ENCODE measurements at places on chromosomes 3 and 15.
A peak's percentile ranks its signal among the peaks of the same experiment; 100 is the strongest.

DNA sequence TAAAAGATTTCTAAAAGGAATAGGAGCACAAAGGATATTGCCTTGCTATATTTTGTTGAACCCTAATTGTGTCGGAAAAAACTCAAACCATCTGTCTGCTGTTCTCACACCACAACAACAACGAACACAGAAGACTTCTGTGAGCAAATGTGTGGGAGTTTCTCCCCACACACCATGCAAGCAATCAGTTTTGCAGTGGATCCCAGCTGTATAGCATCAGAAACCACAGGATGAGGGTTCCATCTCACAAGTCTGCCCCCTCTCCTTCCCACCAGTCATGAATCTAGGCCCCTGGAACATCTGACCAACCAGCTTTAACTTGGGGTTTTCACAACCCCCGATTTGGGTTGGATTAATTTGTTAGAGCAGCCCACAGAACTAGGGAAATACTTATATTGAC, 91.3 kb upstream of the SLC4A7 start:
- DNase-seq = no peak

GRCh38 chr15:38868326-38869114, 303.9 kb upstream of the RASGRP1 start:
- DNase-seq = peak; percentile 59

DNA sequence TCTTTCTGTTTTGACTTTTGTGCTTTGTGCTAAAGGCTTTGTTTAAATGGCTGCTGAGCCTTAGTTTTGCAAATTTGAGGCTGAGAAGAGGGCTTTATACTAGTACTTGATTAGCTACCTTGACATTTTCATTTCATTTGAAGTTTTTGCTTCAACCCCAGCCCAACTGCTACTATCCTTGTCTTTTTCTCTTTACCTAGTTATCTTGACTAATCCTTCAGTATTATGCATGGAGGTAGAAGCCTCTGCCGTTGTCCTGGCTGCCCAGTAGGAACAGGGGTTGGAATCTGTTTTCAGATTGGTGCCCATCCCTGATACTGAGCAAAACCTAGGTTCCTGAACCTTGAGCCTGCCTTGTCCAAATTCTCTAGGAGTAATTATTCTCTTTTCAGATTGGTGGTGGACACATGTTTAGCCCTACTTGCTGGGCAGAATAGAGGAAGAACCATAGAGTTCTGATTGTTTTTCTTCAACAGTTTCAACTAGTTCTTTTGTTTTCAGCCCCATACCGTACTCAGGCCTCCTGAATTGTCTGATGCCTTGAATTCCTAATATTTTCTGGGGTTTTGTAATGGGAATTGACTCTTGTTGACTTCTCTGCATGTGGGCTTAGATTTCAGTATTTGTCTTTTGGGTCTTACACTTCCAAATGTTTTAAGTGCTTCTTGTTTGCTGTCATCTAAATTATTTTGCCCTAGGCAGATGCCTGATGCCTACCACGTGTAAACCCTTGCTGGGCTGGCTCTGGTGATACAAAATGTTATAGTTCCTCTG, 143.2 kb downstream of the DOCK3 start:
- DNase-seq = peak; percentile 6

GRCh38 chr3:143207338-143207961, 87.9 kb downstream of the CHST2 start:
- DNase-seq = no peak

DNA sequence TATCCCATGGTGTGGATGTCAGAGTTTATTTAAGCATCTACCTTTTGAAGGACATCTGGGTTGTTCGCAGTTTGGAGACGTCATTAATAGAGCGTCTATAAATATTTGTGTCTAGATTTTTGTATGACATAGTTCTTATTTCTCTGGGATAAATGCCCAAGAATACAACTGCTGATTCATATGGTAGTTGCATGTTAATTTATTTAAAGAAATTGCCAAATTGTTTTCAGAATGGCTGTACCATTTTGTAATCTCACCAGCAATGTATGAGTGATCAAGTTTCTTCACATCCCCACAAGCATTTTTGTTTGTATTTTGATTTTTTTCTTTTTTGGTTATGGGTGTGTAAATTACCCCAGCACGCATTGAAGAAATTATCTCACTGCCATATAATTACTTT, 656.9 kb downstream of the NTRK3 start:
- no peak for DNase-seq

DNA sequence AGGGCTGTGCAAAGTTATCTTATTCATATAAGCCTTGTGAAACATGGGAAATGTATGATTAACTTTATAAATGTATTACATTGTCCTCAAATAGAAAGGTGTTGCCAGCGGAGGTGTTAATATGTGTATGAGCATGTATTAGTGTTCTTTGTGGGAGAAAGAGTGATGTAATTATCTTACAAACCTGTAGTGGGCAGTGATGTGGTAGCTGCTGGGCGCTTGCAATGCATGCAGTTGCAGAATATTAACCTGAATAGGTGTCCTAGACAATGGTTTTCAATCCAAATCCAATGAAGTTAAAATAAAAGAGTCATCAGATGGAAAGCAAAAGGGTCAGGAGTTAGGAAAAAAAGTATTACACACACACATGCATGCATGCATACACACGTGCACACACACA, 881.3 kb upstream of the CADM2 start:
- peak; percentile 55 for DNase-seq

GRCh38 chr15:37016231-37016630, 84.1 kb downstream of the MEIS2 start:
- DNase-seq = no peak

DNA sequence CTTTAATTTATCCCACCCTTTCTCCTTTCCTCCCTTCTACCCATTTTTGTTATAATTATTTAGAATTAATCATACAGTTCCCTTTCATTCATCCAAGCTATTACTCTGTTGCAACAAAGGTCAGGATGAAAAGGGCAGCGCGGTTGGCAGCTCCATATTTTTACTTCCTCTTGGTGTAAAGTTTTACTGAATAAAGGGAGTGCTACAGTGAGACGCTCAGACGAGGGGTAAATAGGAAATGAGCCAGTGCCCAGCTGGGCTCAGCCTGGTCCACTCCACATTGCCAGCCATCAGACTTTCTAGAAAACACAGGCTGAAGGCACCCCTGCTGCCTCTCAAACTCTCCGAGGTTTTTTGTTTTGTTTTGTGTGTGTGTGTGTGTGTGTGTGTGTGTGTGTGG, 21.9 kb upstream of the ZBTB38 start:
- no peak for DNase-seq

GRCh38 chr3:177441813-177442646, 244.7 kb upstream of the TBL1XR1 start:
- no peak for DNase-seq
